Daoy (cell line): ENCODE measurements at places on chromosomes 4 and X. TPM values are rescaled to one million over a fixed set of nuclear protein-coding genes. Genes with fewer than 3 reads are reported as not detected.
A peak's percentile ranks its signal among the peaks of the same experiment; 100 is the strongest.

- DNase-seq, result peak; percentile 70
Observed at GRCh38 chrX:68895341-68895755, 66.5 kb downstream of the EFNB1 start.

GRCh38 chr4:10731690-10732089, 47.1 kb upstream of the CLNK start:
- no peak for DNase-seq

DNA sequence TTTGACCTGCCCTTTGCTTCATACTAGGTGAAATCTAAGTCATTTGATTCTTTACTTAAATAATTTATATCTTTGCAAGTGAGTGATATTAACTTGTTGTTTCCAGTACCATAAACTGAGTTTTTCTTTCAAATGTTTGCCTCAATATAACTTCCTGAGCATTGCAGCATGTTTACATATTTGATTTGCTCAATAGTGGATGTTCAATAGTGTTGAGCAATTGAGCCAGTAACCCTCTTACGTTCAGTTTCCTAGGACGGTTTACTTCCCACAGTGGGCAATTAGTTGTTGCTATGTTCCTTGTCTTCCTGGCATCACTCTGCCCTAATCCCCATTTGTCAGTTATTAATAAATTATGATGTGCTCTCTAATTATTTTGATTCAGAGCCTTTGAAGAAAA, 278.5 kb downstream of the EPHA5 start:
- no peak for DNase-seq

GRCh38 chrX:67607466-67607865, 63.6 kb downstream of the AR start:
- DNase-seq, result no peak

DNA sequence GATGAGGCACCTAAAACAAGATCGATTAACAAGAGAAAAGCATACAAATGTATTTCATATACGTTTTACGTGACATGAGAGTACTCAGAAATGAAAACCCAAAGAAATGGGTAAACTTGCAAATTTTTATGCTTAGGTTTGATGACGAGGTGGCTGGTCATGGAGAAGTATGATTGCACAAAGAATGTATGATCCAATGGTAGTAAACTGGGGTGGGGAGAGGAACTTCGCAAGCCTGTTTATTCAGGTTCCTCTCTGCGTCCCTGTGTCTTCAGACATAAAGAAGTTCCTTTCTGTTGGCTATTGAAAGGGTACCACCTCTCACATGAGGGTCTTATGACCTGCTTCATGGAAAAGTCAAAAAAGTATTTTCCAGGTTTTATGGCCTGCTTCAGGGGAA, 309.2 kb downstream of the BCOR start:
- no peak for DNase-seq

DNA sequence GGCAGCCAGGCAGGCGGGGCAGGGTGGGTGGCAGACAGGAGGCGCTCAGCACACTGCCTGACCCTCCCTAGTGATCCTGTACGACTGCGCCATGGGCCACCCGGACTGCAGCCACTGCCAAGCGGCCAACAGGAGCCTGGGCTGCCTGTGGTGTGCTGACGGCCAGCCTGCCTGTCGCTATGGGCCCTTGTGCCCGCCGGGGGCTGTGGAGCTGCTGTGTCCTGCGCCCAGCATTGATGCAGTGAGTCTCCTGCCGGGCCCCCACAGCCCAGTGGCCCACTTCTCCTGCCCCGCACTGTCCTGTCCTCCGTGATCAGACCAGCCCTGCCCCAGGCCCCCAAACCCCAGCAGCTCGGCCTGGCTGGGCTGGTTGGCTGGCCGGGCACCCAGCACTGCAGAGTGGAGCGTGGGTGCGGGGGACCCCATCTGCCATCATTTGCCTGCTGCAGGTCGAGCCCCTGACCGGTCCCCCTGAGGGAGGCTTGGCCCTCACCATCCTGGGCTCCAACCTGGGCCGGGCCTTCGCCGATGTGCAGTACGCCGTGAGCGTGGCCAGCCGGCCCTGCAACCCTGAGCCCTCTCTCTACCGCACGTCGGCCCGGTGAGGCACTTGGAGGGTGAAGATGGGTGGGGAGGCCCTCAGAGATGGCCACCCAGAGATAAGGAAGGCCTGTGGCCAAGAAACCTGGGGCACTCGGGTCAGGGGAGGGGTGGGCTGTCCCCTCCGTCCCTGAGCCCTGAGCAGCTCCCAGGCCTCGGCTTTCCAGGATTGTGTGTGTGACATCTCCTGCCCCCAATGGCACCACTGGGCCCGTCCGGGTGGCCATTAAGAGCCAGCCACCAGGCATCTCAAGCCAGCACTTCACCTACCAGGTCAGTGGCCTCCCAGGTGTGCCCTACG, 7.6 kb downstream of the PLXNB3 start:
- no peak for DNase-seq

The AMTN gene
- total RNA-seq, result 98.3 and 106 TPM in 2 replicates

The S100G gene
- not detected in 2 replicates for total RNA-seq

- no peak for DNase-seq
Observed at GRCh38 chr4:105236202-105236915, 89.7 kb downstream of the TET2 start.

- DNase-seq, result no peak
Observed at GRCh38 chr4:81682492-81682891, 210.8 kb upstream of the RASGEF1B start.

GRCh38 chr4:72994670-72995069, 74.8 kb downstream of the COX18 start:
- no peak for DNase-seq

DNA sequence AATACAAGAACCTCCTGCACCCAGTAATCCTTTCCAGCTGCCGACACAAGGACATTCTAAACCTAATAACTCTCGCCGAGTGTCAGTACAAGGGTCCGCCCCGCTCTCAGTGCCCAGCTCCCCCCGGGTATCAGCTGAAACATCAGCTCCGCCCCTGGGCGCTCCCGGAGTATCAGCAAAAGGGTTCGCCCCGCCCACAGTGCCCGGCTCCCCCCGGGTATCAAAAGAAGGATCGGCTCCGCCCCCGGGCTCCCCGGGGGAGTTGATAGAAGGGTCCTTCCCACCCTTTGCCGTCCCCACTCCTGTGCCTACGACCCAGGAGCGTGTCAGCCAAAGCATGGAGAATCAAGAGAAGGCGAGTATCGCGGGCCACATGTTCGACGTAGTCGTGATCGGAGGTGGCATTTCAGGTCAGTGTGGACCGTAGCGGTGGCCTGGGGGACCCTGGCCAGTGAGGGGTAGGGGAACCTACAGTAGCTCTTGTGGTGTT, at the start of gene MAOA:
Gene MAOA (plus strand): TSS at position 295 of the 490 bp plus-strand sequence. CDS start 43 bp downstream, at position 338.
- DNase-seq, result peak; percentile 9

GRCh38 chr4:83832110-83832825, 296.4 kb downstream of the GPAT3 start:
- no peak for DNase-seq

DNA sequence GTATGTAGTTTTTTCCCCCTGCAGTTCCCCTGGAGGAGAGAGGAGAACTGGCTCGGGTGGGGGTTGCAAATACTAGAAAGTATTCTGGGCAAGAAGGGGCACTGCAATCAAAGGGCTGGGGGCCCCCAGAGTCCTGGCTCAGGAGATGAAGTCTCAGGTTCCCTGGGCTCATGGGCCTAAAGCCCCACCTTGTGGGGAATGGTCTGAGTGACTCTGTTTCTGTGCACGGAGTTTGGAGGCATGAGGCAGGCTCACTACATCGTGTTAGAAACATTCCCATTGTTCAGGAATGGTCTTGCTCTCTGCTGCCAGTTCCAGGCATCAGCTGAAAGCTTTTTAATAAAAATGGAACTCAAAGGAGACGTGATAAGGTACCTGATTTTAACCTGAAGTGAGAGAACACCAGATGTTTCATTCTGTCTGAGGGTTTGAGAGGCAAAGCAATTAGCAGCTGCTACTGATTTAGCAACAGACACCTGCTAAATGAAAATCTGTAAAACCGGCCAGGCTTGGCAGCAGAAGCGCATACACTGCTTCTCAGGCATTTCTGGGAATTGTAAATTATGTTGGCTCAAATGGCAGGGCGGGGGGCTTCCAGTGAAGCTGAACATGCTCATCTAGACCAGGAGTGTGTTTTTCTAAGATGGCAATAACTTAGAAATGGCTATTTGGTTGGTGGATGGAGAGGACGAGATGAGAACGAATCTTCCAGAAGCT, 122.7 kb downstream of the TMEM164 start:
- DNase-seq, result no peak

- no peak for DNase-seq
Observed at GRCh38 chr4:184352891-184353290, 121.5 kb downstream of the IRF2 start.

GRCh38 chr4:123380728-123381716, 15.6 kb upstream of the SPRY1 start:
- no peak for DNase-seq

- no peak for DNase-seq
Observed at GRCh38 chr4:64266669-64267068, 142.6 kb downstream of the TECRL start.

The GAGE1 gene
- total RNA-seq, result 57.2 and 91.5 TPM in 2 replicates

The MAGEA2 gene
- 7.7 and 14.8 TPM in 2 replicates for total RNA-seq

The GAGE12E gene
- total RNA-seq, result not detected in 2 replicates

The HSFX1 gene
- total RNA-seq, result 0.17 and 1.3 TPM in 2 replicates

The FAM9B gene
- not detected in 2 replicates for total RNA-seq

The TLR8 gene
- not detected in 2 replicates for total RNA-seq

The CWH43 gene
- not detected in 2 replicates for total RNA-seq

The PFKFB1 gene
- not detected in 2 replicates for total RNA-seq

The SRPX gene
- 18.2 and 28.0 TPM in 2 replicates for total RNA-seq

The HSFX2 gene
- total RNA-seq, result not detected in 2 replicates

The SSX3 gene
- total RNA-seq, result 1.1 TPM in 1 of 2 replicates, not detected in the other

DNA sequence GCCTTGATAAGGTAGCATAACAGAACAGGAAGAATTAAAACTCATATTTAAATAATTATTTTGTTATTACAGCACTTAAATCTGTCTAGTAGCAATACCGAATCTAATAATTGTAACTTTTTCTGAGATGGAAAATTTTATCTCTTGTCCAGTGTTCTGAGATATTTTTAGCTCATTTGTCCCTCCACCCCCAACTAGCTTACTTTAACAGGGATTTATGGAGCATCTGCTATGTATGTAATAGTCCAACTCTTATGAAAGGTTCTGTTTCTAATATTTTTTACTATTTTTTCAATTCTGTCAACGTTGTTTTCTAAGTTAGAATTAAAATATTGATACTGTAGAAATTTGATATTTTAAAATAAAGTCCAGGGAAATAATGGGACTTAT, 38.2 kb upstream of the NUDT6 start:
- DNase-seq, result no peak

The CYSLTR1 gene
- not detected in 2 replicates for total RNA-seq

GRCh38 chrX:53071604-53072417, 10.4 kb upstream of the TSPYL2 start:
- DNase-seq, result peak; percentile 52

- DNase-seq, result no peak
Observed at GRCh38 chr4:185532795-185533324, 2.4 kb downstream of the PDLIM3 start.

The ADRA2C gene
- 0.45 and 1.1 TPM in 2 replicates for total RNA-seq

The MAGEB3 gene
- total RNA-seq, result 2.0 and 3.7 TPM in 2 replicates

The SMIM10 gene
- 2.7 and 3.1 TPM in 2 replicates for total RNA-seq

The AFM gene
- total RNA-seq, result not detected in 2 replicates

- DNase-seq, result no peak
Observed at GRCh38 chrX:154515090-154515965, 704 bp downstream of the FAM3A start.

GRCh38 chrX:9665113-9665512, 100.5 kb downstream of the GPR143 start:
- no peak for DNase-seq

- no peak for DNase-seq
Observed at GRCh38 chr4:144820728-144821085, 174.8 kb downstream of the HHIP start.

DNA sequence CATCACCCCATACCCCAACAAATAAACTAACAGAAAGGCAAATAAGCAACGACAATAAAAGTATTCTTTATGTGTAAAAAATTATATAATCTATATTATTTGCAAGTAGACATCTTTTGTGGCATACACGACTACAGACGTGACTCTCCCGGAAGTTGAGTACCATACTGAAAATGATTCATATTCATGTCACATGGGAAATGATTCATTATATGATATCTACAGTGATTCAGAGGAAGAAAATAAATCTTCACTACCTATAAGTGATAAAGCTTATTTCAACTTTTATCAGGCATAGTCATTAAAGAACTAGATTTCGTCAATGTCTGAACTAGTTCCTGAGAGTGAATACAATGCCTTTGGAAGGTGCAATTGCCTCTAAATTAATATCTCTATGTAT, 4.6 kb upstream of the ANTXR2 start:
- no peak for DNase-seq

DNA sequence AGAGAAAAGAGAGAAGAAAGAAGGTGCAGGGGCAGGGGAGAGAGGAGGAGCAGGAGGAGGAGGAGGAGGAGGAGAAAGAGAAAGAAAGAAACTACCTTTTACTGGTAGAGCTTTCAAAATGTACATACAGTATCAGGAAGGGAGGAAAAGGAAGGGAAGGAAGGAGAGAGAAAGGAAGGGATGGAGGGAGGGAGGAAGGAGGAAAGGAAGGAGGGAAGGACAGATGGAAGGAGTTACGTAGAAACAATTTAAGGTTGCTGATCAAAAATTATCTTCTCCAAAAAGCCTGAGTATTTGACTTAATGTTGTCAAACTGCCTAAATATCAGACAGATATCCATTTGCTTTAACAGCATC, 13.4 kb downstream of the TBC1D9 start:
- DNase-seq, result no peak

GRCh38 chrX:17027931-17028330, 81.5 kb downstream of the REPS2 start:
- no peak for DNase-seq

The CCSER1 gene
- total RNA-seq, result 0.80 and 1.0 TPM in 2 replicates

The AMOT gene
- total RNA-seq, result 0.80 TPM in 2 replicates

GRCh38 chrX:115058276-115058675, 40.9 kb upstream of the IL13RA2 start:
- DNase-seq, result peak; percentile 55

DNA sequence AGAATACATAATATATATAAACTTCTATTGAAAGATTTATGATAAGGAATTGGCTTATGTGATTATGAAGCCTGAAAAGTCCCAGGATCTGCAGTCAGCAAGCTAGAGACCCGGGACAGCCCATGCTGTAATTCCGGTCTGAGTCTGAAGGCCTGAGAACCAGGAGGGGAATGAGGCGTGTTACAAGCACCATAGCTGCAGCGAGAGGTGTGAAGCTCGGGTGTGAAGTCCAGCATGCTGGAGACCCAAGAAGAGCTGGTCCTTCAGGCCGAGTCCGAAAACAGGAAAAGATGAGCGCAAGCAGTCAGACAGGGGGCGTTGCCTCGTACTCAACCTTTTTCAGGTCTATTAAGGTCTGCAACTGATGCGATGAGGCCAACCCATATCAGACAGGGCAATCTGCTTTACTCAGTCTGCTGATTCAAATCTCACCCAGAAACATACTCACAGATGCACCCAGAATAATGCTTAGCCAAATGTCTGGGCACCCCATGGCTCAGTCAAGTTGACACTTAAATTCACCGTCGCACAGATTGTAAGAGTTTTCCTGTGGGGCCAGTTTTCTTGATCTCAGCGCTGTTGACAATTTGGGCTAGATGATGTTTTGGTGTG, 40.4 kb downstream of the SMIM20 start:
- DNase-seq, result no peak
